ENCODE measurements at places on chromosomes 2 and 18.
A peak's percentile ranks its signal among the peaks of the same experiment; 100 is the strongest.

DNA sequence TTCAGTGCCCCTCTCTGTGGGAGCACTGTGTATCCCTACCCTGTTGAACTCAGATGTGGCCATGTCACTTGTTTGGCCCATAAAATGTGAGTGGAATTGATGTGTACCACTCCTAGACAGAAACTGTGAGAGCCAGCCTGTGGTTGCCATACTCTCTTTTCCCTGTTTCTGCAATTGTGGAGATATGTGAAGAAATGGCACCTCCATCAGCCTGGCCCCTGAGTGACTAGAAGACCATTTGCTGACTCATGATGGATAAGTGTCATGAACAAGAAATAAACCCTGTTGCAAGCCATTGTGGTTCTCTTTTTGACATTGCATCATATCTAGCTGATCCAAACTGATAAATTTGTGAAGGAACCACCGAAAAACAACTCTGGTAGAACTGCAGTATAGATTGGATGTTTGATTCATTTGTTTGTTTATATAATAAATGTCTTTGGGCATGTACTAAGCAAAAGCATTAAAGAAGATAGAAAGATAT lies 214.5 kb upstream of the FBXO11 start:
- DNase-seq: no peak

- DNase-seq: peak; percentile 46
Measured at GRCh38 chr2:130920415-130921163, 83.9 kb downstream of the ARHGEF4 start.

- no peak for DNase-seq
Measured at GRCh38 chr18:69617888-69618287, 217.2 kb downstream of the DOK6 start.

GRCh38 chr2:224009605-224010315 lies 29.3 kb downstream of the SERPINE2 start:
- no peak for DNase-seq

GRCh38 chr2:204027091-204027490 lies 90.5 kb downstream of the ICOS start:
- no peak for DNase-seq

DNA sequence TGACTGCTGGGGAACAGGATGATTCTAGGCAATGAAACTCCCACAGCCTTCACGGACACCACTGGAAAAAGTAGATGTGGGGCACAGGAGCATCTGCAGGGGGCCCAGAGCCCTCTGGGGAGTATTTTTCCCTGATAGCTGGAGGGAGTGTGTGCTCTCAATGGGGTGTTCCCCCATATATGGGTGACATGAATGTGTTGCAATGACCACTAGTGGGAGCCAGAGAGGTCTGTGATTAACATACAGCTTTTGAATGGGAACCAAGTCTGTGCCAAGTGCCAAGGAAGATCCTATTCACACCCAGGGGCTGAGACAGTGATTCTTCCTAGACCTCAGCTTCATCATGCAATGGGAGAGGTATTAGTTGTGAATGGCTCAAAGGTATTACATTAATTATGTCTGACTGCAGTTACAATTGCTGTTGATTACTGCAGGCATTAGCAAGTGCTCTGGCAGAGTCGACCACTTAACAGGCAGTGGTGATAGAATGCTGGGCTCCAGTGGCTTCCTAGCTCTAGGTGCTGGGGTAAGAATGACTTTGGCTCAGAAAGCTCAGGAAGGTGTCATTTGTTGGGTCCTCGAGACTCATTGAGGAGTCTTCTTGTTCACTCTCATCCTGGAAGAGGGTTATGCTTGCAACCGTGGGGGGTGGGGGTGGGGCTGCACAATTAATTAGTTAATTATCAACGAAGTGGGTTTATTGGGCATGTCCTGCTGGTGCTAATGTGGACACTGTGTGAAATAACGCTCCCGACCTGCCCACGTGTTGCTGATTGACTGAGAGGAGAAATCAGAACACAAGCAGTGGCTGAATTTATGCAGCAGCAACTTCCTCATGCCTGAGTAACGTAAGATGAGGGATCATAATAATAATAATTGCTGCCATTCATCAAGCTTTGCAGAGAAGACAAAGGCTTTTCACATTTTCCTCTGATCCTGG lies 194.1 kb downstream of the CLIP4 start:
- peak; percentile 7 for DNase-seq

DNA sequence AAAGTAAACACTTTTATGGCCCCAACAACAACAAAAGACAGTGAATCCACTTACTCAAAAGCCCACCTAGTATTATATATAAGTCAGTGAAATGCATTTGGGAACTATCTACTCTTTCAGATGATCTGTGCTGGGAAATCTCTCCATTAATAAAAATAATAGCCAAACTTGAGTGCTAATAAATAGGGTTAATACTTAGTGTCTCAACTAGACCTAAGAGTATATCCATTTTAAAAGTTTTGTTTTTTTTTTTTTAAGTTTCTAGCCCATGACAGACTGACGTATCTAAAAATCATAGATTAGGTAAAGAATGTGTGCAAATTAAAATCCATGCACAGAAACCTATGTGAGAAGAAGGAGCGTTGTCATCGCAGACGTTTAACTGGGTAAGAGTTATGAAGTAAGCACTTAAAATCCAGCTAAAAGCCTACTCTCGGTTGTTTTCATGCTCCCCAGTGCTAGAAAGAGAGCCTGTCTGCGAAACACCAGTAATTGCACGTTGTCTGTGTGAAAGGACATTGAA lies 83.4 kb upstream of the PELI1 start:
- no peak for DNase-seq

- DNase-seq: no peak
Measured at GRCh38 chr2:1602278-1603010, 141.9 kb downstream of the PXDN start.

- DNase-seq: no peak
Measured at GRCh38 chr2:45607701-45608100, 3.4 kb downstream of the SRBD1 start.

GRCh38 chr18:59617468-59617932 lies 79.7 kb downstream of the CCBE1 start:
- no peak for DNase-seq

DNA sequence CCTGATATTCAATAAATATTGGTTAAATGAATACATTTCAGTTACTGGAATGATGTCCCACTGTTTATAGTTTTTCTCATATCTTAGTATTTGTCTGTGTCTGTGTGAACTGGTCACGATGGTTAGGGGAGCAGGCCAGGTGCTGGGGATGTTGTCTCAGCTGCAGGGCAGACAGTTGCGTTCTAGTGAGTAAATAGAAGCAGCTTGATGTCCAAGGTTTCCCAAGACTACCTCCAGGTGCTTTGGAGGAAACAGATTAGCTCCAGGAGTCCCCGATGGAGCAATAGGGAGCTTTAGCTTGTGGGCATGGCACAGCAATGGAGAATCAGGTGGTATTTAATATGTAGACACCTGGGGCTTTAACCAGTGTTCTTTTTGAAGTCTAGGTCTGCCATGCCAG lies 75.5 kb downstream of the GULP1 start:
- DNase-seq: peak; percentile 6

DNA sequence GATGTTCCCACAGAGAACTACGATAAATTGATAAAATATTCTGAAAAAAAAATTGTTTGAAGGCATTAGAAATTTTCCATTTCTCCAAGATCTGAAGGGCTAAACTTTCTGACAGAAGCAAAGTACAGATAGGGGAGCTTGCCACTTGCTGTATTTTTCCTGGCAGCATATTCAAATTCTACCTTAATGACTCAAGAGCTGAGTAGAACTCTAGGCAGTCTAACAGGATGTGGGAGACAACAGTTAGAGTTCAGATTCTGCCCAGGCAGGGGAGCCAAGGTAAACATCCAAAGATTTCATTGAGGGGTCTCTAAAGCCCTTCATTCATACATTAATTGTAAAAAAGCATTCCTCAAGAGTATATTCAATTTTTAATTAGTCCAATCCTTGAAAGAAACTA lies 46.0 kb upstream of the RIT2 start:
- DNase-seq: peak; percentile 24

GRCh38 chr2:56185582-56186046 lies 1.8 kb downstream of the CCDC85A start:
- DNase-seq: no peak

GRCh38 chr2:174967086-174967485 lies 38.1 kb downstream of the CHN1 start:
- no peak for DNase-seq

- no peak for DNase-seq
Measured at GRCh38 chr2:11617984-11618707, 51.8 kb downstream of the NTSR2 start.

Data from smooth muscle cell of the brain vasculature (primary cell).